Breast epithelium (tissue), 4 donors: ENCODE measurements at places on chromosomes 2 and 18. TPM values are rescaled to one million over a fixed set of nuclear protein-coding genes. Genes with fewer than 3 reads are reported as not detected.

IL36A gene
- not detected for total RNA-seq

LCT gene
- not detected for total RNA-seq

LRRC30 gene
- total RNA-seq = not detected

ATP6V1C2 gene
- total RNA-seq = 0.66 TPM

IL1RN gene
- 1.6 TPM for total RNA-seq

IL36B gene
- total RNA-seq = not detected

GALNT14 gene
- total RNA-seq = 4.3 TPM

PROKR1 gene
- total RNA-seq = 0.66 TPM

C2orf92 gene
- total RNA-seq = 27.9 TPM

LYG2 gene
- total RNA-seq = not detected

MERTK gene
- 36.3 TPM for total RNA-seq

FRZB gene
- total RNA-seq = 1.8 TPM

TM4SF20 gene
- total RNA-seq = not detected

RIT2 gene
- total RNA-seq = not detected

KCNE4 gene
- 5.0 TPM for total RNA-seq

TET3 gene
- 13.2 TPM for total RNA-seq

RGPD4 gene
- not detected for total RNA-seq

HOXD12 gene
- not detected for total RNA-seq

SIX2 gene
- total RNA-seq = 1.5 TPM

CNGA3 gene
- not detected for total RNA-seq

LRP2 gene
- 19.7 TPM for total RNA-seq

DNAH7 gene
- total RNA-seq = 1.3 TPM

NFE2L2 gene
- total RNA-seq = 63.8 TPM

SERPINB10 gene
- not detected for total RNA-seq

C2orf66 gene
- total RNA-seq = not detected

SERPINB11 gene
- total RNA-seq = not detected

TEX51 gene
- total RNA-seq = not detected

NAT8 gene
- total RNA-seq = not detected

GPAT2 gene
- total RNA-seq = 5.9 TPM

FZD7 gene
- total RNA-seq = 41.4 TPM

THUMPD2 gene
- 22.0 TPM for total RNA-seq
